Left ventricle myocardium superior (tissue), 1 donor: ENCODE measurements at places on chromosomes 1 and 21. TPM values are rescaled to one million over a fixed set of nuclear protein-coding genes. Genes with fewer than 3 reads are reported as not detected.

PAPPA2 gene
- total RNA-seq = 0.45 TPM

KCNJ9 gene
- not detected for total RNA-seq

SH2D2A gene
- 1.0 TPM for total RNA-seq

FAM229A gene
- total RNA-seq = 2.8 TPM

DCST1 gene
- total RNA-seq = not detected

OR2L13 gene
- total RNA-seq = not detected

DMBX1 gene
- not detected for total RNA-seq

CFAP107 gene
- not detected for total RNA-seq

NUF2 gene
- total RNA-seq = 0.77 TPM

S100A7A gene
- not detected for total RNA-seq

CYYR1 gene
- total RNA-seq = 27.5 TPM

NTMT2 gene
- 5.9 TPM for total RNA-seq

CELA2A gene
- total RNA-seq = not detected

ARHGAP30 gene
- total RNA-seq = 3.7 TPM

APCS gene
- total RNA-seq = not detected

LGR6 gene
- 2.9 TPM for total RNA-seq

TAS1R1 gene
- not detected for total RNA-seq

AZIN2 gene
- 3.3 TPM for total RNA-seq

DNA sequence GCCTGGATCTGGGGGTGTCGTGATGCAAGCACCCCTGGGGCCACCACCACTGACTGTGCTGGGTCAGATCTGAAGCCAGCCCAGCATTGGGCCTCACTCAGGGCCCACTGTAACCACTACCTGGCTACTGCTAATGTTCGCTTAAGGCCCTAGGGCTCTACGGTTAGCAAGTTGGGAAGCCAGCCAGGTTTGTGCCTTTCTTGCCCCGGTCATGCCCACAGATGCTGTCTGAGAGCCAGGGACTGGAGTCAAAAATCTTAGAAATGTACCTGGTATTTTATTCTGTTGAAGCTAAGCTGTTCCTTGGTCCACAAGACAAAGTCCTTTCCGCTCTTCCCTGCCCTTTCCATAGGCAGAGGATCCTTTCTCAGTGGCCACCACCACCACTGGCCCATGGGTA lies 15.2 kb upstream of the FCRL3 start:
- DNase-seq = no peak

GRCh38 chr1:234777856-234778220 lies 167.9 kb upstream of the IRF2BP2 start:
- no peak for DNase-seq

GRCh38 chr21:46078978-46079351 lies 18.9 kb upstream of the COL6A2 start:
- no peak for DNase-seq

DNA sequence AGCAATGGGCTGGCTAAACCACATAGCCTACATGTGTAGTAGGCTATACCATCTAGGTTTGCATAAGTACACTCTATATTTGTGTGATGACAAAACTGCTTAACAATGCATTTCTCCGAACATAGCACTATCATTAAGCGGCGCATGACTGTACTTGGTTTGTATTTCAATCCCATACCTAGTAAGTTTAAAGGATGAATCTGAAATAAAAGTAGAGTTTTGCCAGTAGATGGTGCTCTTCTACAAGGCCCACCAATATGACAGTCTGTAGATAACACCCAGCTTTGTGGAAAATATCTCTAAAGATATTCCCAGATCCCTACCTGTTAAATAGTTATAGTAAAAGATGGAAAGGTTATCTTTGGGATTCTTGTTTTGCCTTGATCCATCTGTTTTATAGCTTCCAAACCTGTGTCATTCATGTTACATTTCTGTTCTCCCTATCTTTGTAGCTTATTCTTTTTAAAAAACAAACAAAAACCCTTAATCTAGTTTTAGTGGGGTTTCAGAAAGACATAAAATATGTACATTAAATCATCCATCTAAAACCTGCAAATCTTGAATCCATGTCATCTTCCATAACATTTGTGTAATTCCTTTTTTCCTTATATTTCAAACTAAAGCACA lies 33.9 kb upstream of the ASPM start:
- DNase-seq = no peak

GRCh38 chr1:205445646-205445935 lies 10.3 kb downstream of the BLACAT1 start:
- no peak for DNase-seq

- no peak for DNase-seq
These were observed 35.6 kb downstream of the PTPN14 start for GRCh38 chr1:214515544-214516433.

- peak; percentile 86 for DNase-seq
These were observed 17.7 kb upstream of the SNX27 start for GRCh38 chr1:151594143-151594625.

DNA sequence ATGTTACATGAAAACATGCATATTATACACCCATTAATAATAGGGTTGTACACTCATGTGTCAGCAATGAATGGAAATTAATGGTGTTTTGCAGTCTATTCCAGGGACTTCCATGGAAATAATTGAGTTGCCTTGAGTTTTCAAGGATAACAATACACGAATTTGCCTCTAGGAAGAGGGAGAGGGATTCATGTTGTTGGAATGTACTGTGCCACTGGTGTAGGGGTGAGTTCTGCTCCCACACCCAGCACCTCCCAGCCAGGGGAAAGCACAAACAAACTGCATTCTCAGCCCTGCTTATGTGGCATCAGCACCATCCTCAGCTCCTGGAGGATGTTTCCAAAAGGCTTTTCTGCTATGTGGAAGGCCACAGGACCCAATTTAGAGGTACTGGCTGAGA lies 57.8 kb downstream of the BCAR3 start:
- DNase-seq = no peak

GRCh38 chr1:239886266-239886665 lies 205.4 kb upstream of the FMN2 start:
- DNase-seq = no peak

GRCh38 chr1:162605225-162605927 lies 26.9 kb upstream of the DDR2 start:
- no peak for DNase-seq

GRCh38 chr1:224245188-224245587 lies 62.1 kb downstream of the DEGS1 start:
- DNase-seq = peak; percentile 77

- no peak for DNase-seq
These were observed 110.4 kb downstream of the PATJ start for GRCh38 chr1:61852670-61853015.

- DNase-seq = no peak
These were observed 93.7 kb upstream of the ARHGEF16 start for GRCh38 chr1:3360646-3361257.

GRCh38 chr21:18771845-18772380 lies 368.3 kb upstream of the TMPRSS15 start:
- no peak for DNase-seq

GRCh38 chr1:212566522-212567479 lies 41.8 kb upstream of the ATF3 start:
- peak; percentile 32 for DNase-seq

DNA sequence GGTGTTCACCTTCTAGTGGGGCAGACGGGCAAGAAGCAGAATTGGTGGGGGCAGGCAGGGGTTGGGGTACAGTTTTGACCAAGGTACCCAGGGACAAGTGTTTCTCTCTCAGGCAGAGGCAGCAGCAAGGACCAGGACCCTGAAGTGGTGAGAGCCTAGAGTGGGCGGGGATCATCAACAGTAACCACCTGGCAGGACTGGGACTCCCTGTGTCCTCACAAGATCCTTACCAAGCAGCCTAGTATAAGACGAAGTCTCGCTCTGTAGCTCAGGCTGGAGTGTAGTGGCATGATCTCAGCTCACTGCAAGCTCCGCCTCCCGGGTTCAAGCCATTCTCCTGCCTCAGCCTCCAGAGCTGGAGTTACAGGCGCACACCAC lies 3.2 kb upstream of the NADK start:
- DNase-seq = no peak

GRCh38 chr21:31410499-31411131 lies 66.6 kb upstream of the TIAM1 start:
- DNase-seq = no peak

DNA sequence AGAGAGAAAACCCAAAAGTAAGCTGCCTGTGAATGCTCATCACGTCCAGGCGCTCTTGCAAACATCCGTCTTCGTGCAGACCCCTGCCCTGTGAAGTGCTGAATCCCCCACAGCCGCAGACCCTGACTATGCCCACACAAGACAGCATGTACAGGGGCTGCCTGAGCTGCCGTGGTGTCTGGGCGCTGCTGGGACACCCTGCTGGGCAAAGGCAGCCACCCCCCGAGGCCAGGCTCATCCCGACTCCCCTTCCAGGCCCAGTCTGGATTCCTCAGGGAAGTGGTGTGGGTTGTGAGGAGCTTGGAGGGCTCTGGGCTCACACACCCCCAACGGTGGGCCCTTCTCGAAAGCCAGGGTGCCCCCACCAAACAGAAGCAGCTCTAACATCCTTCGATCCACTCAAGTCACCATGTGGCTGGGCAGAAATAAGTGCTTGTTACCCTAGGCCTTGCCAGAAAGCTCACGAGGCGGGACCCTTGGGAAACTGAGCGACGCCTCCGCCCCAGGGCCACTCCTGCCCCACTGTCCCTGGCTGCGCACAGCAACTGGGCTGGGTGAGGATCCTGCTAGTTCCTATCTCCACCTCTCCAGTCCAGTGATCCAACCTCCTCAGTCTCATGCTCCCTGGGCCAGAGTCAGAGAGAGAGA lies 4.8 kb upstream of the WNT9A start:
- no peak for DNase-seq

DNA sequence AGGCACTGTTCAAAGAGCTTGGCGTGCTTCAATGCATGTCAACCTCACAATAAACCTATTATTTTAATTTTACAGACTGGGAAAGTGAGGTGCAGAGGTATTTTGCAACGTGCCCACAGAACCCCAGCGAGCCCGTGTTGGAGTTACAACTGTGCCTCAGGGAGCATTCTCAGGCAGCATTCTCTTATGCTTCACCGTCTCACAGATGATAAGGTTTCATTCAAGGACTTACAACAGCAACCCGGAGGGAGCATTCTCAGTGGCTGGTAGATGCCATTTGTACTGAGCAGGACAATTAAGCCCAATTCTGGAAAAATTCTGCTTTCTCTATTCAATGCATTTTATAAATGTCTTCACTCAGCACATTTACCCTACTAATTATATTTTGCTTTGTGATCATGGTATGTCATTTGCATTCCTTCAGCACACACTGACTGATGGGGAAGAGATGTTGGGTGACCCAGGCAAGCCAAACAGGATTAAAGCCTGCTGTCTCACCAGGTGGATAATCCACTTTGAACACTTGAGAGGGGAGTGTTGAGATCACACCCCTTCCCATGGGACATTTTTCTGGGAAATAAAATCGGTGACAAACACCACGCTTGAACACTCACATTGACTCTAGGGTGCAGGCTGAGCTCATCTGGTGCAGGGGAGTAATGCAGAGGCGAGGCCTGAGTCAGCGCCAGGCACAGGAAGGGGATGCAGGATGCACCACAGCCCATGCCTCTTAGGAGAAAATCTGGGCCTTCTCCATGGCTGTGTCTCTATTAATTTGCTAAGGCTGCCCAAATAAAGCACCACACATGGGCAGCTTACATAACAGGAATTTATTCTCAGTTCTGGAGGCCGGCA lies 113.9 kb downstream of the CLIC6 start:
- no peak for DNase-seq

- DNase-seq = no peak
These were observed 31.3 kb upstream of the CLCA4 start for GRCh38 chr1:86515597-86515996.

DNA sequence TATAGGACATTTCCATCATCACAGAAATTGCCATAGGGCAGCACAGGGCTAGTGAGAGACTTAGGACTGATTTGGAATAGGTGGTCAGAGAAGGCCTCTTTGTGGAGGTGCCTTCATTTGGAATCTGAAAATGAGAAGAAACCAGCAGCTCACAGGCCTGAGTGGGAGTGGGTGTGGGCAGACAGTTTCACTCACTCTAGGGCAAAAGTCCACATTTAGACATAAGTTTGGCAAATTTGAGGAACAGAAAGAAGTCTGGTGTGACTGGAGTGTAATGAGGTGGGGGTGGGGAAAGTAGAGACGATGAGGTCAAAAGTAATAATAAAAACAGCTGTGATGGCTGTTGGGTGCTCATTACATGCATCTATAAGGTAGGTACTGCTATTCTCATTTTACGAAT lies 22.4 kb upstream of the BCAR3 start:
- no peak for DNase-seq

DNA sequence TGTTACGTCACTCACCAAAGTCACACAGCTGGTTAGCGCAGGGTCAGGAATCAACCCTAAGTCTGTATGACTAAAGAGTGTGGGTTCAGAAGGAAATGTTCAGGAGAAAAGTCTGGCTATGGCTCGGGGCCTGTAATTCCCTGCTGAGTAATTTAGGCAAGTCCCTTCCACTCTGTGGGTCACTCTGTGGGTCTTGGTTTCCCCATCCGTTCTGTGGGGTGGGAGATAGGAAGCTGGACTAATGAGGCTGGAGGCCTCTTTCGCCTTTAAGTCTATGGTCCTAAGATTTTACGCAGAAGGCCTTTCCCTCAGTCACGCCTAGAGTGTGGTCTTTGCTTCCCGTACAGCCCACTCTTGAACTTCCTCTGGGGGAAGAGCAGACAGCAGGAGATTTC lies 14.3 kb upstream of the MED18 start:
- DNase-seq = no peak

GRCh38 chr1:225777058-225777582 lies 506 bp upstream of the SRP9 start:
- DNase-seq = no peak

DNA sequence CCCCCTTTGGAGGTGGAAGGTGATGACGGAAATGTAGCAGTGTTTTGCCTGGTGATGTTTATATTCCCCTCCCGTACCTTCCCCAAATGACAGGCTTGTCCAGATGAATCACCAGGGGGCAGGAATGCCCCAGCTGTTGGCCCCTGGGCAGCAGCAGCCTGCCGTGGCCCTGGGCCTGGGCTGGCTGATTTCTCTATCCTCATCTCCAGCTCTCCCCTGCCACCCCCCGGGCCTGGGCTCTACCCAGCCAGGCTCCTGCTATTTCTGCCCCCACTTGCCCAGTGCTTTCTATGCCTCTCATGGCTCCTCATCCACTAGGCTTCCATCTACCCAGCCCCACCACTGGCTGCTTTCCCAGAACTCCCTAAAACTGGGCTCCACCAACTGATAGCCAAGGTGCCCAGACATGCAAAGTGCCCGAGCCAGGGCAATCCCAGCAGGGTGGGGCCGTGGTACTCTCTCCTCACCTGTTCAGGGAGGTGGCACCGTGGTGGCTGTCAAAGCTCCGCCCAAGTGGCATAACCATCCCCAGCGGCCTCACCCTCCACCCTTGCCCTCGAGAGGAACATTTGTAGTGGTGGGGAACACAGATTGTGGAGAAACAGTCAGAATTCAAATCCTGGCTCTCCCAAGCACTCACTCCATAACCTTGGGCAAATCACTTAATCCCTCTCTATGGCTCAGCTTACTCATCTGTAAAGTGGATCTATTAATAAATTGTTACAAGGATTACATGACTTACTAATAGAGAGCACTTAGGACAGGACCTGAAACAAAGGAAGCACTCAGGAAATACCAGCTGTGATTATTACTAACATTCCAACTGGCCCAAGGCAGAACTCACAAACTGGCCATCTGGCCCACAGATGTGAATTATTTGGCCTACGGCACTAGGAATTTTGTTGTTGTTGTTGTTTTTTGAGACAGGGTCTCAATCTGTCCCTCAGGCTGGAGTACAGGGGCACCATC lies 12.8 kb upstream of the ECE1 start:
- no peak for DNase-seq

GRCh38 chr1:185720633-185721272 lies 13.4 kb upstream of the HMCN1 start:
- DNase-seq = no peak
